ENCODE measurements at places on chromosomes 4 and X.

GRCh38 chr4:122602277-122603142 lies 18.4 kb downstream of the IL21 start:
- DNase-seq, result no peak

- no peak for DNase-seq
These were observed 49.5 kb downstream of the GPR50 start for GRCh38 chrX:151225843-151226242.

DNA sequence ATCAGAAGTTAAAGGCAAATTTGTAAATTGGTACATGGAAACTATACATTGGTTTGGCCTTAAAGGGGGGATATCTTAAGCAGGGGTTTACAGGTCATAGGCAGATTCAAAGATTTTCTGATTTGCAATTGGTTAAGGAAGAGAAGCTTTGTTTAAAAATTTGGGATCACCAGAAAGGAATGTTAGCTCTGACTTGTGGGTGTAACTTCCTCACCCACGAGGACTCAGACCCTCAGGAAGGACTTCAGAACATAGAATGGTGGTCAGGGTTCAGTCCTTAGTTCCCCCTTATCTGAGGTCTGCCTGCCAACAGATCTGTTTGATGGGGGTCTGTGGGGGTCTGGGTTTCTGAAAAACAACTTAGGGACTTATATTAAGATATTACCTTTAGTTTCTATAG lies 427.4 kb upstream of the DIPK2B start:
- no peak for DNase-seq

GRCh38 chrX:151983186-151983585 lies 8.7 kb upstream of the GABRE start:
- no peak for DNase-seq

DNA sequence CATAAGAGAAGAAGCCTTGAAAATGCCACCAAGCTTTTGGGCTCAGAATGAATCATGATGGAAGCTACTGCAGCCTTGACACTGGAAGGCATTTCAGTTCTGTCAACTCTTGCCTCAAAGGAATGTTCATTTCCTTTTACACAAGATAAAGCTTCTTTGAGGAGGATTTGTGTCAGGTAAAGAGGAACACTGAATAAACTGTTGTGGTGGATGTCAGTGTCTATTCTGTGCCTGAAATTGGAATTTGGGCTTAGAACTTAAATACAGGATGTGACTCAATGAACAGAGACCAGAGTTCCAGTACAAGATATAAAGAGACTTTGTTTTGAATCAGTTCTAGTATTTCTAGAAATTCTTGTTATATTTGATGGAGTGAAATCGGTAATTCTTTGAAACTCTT lies 313.2 kb downstream of the PACRGL start:
- no peak for DNase-seq

DNA sequence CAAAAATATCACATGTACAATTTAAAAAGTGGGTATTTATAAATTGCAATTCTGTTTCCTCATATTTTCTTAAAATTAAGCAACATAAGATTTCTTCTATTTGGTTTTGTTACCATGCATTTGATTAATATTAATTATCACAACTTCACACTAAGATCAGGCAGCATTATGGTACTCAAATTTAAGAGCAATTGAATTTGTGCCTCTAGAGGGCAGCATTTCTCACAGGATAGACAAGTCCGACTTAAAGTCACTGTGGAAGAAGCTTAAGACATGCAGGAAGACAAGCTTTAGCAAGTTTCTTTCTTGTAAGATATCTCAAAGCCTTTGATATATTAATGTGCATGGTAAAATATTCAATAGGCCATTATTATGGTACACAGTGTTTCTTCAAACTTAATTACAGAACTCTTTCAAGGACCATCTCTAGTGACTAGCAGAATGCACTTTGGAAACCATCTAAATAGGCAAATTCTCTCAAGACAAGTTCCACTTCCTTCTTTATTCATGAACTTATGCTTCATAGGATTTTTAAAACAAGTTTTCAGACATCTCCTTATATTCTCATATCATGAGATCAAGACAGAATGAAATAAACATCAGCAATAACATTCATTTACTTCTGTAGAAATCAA lies 35.0 kb downstream of the FBXW7 start:
- DNase-seq, result peak; percentile 10

- no peak for DNase-seq
These were observed 65.7 kb downstream of the MXRA5 start for GRCh38 chrX:3280706-3281105.

DNA sequence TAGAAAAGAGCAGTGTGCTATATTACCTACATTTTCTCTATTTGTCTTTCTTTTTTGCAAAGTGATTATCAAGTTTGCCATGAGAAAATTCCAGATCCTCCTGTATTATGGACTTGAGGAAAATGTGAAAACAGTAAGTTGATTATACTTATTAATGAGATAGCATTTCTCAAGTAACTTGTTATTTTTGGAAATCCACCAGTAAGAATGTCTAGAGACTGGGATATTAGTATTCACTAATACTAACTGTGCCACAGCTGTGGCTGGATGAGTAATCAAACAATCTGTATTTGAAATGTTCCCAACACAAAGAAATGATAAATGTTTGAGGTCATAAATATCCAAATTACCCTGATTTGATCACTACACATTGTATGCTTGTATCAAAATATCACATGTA lies 147.0 kb upstream of the CTSO start:
- no peak for DNase-seq

GRCh38 chr4:25030277-25031076 lies at the start of gene LGI2:
Gene LGI2 (minus strand): TSS chr4:25030946. CDS start chr4:25030693, 253 bp downstream.
- no peak for DNase-seq

DNA sequence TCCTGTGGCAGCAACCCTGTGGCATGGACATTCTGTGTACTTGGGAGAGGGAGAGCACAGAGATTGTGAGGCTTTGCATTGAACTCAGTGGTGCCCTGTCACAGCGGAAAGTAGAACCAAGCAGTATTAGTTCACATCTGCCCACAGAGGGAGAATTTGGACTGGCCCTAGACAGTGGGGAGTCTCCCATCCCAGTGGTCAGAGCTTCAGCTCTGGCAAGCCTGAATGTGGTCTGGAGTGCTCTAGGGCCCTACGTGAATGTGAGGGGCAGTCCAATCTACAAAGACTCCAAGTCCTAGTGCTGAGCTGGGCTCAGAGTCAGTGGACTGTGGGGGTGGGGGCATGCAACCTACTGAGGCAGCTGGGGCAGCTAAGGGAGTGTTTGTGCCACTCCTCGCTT lies 34.8 kb downstream of the ZIC3 start:
- no peak for DNase-seq

GRCh38 chrX:110222497-110223257 lies 95.2 kb downstream of the AMMECR1 start:
- DNase-seq, result no peak

DNA sequence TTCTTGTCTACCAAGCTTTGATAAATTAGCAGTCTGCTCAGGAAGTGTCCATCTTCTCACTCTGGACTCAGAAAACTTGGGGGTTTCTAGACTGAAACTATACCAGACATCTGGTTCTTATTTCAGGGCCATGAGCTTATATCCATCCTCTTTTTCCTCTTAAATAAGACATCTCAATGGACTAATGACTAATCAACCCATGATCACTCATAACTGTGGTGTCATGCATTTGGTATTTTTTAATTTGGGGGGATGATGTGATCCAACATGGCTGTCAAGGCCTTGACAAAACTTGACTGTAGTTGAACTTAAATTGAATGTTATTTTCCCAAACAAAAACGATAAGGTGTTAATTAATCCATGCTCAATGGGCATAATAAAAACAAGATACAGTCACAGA lies 87.8 kb downstream of the GPRASP3 start:
- no peak for DNase-seq
